ENCODE measurements at places on chromosomes 5 and 9. TPM values are rescaled to one million over a fixed set of nuclear protein-coding genes. Genes with fewer than 3 reads are reported as not detected.

ARRDC3 gene
- total RNA-seq = 107 TPM

RGS7BP gene
- total RNA-seq = not detected

DND1 gene
- 3.1 TPM for total RNA-seq

NR5A1 gene
- total RNA-seq = 0.49 TPM

FST gene
- total RNA-seq = 2.3 TPM

All from progenitor cell of endocrine pancreas (in vitro differentiated cells).